ENCODE measurements at places on chromosomes 5 and 9. TPM values are rescaled to one million over a fixed set of nuclear protein-coding genes. Genes with fewer than 3 reads are reported as not detected.

- H3K27me3 ChIP-seq = no peaks in the 10 kb centered on the region
- DNase-seq = no peak
- no peak overlapping the region for H3K4me3 ChIP-seq
- peaks cover 6% of the 10 kb centered on the region for H3K36me3 ChIP-seq
- H3K27ac ChIP-seq = no peak overlapping the region
Measured at GRCh38 chr5:173089581-173089980, 33.4 kb downstream of the CREBRF start.

GRCh38 chr9:27653957-27654356, 80.7 kb upstream of the C9orf72 start:
- no peak overlapping the region for H3K27ac ChIP-seq
- H3K4me1 ChIP-seq = no peaks in the 10 kb centered on the region
- no peaks in the 10 kb centered on the region for H3K36me3 ChIP-seq
- H3K27me3 ChIP-seq = no peaks in the 10 kb centered on the region

DNA sequence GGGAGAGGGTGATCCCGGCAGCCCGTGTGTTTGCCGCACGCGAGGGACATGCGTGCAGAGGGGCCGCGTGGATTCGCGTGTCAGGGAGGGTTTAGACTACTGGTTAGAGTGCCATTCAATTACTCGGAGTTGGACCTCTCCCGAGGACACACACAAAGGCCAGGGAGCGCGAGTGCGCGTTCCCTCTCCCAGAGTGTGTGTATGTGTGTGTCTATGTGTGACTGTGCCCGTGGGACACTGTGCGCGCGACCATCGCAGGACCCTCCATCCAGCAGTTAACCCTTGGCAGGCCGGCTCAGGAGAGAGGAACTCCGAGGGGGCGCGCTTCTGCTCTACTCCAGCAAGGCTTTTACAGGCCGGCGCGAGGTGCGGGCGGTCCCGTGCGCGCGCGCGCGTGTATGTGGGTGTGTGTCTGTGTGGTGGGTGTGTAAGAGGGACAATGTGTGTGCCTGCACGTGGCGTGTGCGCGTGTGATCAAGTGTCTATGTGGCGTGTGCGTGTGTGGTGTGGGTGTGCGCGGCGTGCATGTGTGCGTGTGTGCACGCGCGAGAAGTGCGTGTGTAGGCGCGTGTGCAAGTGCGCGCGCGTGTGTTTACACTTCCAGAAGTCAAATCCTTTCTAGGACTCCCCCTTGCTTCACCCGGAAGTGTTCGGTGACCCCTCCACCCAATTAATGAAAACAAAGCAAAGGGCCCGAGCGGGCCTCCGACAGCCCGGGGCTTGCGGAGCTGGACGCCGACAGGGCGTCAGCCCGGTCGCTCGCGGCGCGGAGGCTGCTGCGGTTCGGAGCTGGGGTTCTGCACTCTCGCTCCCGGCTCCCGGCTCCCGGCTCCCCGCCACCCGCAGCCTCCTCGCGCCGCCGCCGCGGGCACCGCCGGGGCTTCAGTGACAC, 75.3 kb upstream of the TBCA start:
- H3K4me3 ChIP-seq = peak overlapping the region; percentile 46
- DNase-seq = no peak
- no peaks in the 10 kb centered on the region for H3K27me3 ChIP-seq
- no peak overlapping the region for H3K27ac ChIP-seq
- H3K36me3 ChIP-seq = no peaks in the 10 kb centered on the region

SYNPO gene
- total RNA-seq = 15.4 TPM

SIMC1 gene
- 12.7 TPM for total RNA-seq

IFNA2 gene
- not detected for total RNA-seq

QRFP gene
- not detected for total RNA-seq

Measured in breast epithelium (tissue), 4 donors.